ENCODE measurements at places on chromosomes 6 and 20.

- DNase-seq, result no peak
Measured at GRCh38 chr6:158409451-158409850, 97.2 kb downstream of the TULP4 start.

DNA sequence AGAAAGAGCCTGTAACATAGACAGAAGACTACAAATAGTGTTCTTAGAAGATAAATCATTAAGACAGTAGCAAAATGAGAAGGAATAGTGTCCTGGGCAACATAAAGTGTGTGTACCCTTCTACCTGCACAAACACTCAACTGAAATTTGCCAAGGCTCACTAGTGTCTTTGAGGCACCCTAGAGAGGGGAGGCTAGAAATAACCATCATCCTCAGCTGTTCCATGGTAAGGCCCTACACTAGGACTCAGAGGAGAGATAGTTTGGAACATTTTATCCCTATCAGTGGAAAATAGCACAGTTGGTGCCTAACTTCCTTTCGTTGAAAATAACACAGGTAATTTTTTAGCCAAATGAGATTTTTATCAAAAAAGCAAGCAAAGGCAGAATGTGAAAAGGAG is 230.7 kb downstream of the LAMA2 start:
- DNase-seq, result no peak

GRCh38 chr20:21022925-21023324 is 83.2 kb downstream of the LINC00237 start:
- no peak for DNase-seq

DNA sequence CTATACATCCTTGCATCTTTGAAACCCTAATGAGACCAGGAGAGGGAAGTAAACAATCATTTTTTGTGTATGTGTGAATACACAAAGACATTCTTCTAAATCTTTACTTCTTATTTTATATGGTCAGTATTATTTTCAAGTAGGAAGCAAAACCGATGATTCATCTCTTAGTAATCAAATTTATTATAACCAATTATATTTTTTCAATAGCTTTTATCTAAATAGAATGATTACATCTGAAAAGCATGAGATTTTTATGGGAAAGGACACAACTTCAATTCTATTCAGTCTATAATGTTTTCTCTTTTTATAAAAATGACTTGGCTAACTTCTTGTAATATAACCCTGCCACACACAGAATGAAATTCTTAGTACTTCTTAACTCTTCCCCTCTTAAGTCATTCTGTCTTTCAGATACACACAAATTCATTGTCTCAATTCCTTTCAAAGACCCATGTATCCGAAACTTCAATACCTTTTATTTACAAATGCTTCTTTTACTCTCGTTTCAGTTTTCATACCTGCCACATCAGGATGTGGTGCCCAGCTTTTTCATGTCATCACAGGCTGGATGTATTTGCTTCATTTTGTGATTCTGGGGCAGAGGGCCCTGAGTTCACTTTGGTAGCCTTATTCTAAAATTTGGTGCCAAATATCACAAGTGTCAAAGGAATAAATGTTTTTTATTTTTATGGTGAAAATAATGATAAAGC is 227.0 kb downstream of the PHF3 start:
- no peak for DNase-seq

GRCh38 chr6:296151-297122 is 4.2 kb downstream of the DUSP22 start:
- no peak for DNase-seq

DNA sequence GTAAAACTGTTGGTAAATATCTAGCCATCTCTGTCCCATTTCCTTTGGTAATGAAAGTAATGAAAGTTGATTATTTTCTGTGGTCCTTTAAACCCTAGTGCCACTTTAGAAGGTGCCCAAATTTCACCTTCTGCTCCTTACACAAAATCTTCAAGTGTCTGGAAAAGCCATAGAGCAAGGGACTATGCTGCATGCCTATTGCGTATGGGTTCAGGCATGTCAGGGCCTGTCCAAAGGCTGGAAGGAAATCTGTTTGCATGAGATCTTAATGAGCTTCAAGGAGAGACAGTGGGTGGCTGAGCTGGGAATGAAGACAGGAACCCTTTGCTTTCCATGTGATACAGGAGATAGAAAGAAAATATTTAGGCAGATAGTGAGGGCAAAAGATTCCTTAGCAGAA is 66.6 kb upstream of the CCN6 start:
- DNase-seq, result no peak

GRCh38 chr6:142008781-142009180 is 123.9 kb upstream of the GJE1 start:
- DNase-seq, result no peak

GRCh38 chr6:54107470-54108090 is 3.7 kb upstream of the MLIP start:
- no peak for DNase-seq

DNA sequence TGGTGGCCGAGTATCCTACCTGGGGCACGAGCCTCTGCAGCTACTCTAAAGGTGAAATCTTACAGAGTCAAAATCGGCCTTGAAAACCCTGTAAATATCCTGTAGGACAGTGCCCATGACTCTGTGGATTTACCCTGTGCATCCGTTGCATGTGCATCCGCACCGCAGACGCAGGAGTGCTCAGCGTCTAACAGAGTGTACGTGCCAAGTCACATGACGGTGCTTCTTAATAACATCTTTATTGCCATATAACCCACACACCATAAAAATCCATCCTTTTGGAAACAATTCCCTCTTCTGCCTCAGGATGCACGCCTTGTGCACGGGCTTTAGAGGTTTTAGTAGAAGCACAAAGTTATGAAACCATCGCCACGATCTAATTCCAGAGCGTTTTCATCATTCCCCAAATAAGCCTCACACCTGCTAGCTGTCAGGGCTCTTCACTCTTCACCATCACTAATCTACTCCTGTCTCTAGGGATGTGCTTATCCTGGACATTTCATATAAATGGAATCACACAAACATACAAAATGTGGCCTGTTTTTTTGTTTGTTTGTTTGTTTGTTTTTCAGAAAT is 384.5 kb upstream of the SULF2 start:
- DNase-seq, result no peak

DNA sequence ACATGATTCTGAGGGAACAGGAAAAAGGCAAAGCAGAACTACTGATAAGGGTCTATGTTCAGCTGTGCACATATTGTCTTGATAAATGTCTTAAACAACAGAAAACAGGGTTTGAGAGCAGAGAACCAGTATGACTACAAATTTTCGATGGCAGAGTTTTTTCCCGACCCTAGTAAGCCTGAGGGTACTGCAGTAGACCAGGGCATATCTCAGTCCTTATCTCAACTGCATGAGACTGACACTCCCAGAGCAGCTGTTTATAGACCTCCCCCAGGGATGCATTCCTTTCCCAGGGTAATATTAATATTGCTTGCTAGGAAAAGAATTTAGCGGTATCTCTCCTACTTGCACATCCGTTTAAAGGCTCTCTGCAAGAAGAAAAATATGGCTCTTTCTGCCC is 1176.8 kb upstream of the ADGRB3 start:
- DNase-seq, result no peak

DNA sequence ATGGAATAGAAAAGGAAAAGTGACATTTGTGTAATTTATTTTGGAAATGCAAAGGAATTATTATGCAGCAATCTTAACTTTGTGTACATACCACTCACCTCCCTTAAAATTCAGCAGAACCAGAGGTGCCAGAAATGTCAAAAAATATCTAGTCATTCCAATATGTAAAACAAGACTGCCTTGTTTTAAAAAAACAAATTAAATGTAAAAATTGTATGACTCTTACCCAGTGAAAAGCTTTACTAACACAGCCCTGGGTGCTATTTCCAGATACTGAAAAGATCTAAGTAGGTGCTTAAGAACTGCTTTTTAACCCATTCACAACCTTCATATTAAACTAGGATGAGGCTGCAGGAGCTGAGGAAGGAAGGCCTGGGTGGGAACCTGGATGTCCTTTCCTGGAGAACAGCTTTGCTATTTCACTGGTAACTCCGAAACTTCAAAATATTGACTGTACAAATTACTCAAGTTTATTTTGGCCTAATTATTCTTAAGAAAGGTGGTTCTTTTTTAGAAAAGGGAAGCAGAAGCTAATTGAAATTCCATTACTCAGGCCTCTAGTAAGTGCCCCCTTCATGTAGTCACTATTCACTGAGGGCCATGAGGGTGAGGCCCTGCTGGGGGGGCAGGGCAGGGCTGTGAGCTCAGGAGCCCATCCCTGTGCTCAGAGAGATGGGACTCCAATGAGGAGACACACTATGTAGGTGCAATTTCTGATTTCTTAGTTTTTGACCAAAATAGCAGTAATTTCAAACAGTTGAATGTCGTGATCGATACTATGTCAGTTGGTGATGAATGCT is 139.6 kb downstream of the MAP3K4 start:
- no peak for DNase-seq

DNA sequence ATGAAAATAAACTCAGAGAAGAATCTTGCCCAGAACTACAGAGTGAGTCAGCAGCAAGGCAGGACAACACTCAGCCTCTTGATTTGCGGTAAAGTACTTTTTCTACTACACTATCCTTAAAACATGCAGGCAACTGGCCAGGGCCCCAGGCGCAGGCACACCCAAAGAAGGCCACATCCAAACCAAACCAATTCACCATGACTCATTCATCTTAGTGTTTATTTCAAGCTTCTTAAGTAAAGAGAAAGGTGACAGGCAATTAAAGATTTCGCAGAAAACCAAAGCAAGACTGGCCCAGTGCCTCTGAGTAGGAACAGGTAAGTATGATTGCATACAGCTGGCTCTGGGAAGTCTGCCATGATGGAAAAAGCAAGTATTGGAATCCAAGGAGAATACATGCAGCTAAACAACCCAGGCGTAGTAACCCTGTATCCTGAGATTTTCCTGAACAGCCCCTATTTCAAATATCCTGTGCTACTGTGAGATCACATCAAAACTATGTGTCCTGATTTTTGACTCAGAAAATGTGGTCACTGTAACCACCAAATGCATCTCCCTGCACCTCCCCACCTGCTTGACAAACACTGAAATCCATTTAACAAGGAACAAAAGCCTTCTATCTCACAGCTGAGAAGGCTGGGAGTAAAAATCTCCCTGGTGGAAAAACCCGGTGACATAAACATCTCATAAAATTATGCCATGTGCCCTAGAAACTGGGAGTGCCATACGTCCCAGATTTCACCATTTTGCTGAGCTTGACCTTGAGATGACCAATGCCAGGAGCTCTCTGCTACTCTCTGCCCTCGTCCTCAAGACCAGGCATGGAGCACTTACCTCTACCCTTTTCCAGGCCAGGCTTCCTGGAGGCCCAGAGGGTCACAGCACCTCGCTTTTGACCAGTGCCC is 12.4 kb downstream of the WFDC3 start:
- DNase-seq, result no peak

- no peak for DNase-seq
Measured at GRCh38 chr20:37703035-37703845, 9.4 kb downstream of the CTNNBL1 start.

GRCh38 chr6:145842693-145843546 is 28.3 kb upstream of the FBXO30 start:
- DNase-seq, result no peak

DNA sequence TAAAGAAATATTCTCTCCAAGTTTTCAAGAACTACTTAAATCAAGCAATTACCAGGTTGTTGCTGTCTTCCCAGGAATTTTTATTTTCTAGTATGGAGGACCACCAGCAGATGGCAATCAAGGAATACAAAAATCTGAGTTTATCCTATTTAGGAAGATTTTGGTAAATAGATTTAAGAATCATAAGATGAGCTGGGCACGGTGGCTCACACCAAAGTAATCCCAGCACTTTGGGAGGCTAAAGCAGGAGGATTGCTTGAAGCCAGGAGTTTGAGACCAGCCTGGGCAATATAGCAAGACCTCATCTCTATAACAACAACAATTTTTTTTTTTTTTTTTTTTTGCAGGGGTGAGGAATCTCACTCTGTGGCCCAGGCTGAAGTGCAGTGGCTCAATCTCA is 19.3 kb upstream of the SEC63 start:
- peak; percentile 39 for DNase-seq

All from NCI-H2227 treated with DMSO at 0.1 percent for 48 hours (cell line).